ENCODE measurements at places on chromosomes 11 and 22.

DNA sequence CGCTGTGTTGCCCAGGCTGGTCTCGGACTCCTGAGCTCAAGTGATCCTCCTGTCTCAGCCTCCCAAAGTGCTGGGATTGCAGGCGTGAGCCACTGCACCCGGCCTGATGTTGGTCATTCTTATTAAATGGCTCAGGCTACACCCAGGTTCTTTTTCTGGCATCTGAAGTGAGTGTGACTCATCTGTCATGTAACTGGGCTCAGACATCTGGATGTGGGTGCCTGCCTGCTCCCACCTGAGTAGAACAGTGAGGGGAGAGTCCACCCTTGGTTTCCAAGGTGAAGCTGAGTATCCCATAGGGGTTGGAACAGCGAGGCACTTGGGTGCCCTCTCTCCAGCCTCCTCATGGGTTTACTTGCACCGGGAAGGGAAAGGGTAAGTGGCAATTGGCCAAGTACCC, 36.7 kb upstream of the EIF3D start:
- no peak for DNase-seq

DNA sequence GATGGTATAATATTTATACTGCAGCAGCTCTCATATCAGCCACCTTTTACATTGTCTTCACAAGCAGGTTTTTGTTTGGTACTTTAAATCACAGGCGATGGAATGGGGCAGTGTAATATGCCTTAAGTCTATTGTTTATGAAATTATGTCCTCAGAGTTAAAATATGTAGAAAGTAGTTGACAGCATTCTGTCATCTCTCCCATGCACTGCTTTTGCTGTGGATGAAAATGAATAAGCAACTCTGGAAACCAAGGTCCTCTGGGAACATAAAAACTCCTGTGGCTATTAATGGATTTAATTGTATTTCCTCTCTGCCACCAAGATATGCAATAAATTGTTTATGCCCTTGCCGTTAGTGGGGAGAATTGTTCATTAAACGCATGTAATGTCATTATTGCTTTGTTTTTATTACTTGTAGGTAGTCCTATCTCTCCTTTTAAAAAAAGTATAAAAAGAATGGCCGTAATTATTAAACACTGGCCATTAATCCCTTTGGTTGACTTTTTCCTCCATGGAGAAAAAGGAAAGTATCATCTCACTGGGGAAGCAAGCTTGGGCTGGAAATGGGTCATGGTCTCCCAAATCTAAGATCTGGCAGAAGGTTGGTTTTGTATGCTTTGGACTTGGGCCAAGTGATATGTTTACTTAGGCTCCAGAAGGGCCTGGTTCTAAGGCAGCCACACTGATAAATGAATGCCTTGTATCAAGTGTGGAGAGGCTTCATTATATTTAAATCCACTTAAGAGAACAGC, 13.1 kb downstream of the PACS1 start:
- no peak for DNase-seq

- DNase-seq, result no peak
Measured at GRCh38 chr22:47019012-47019790, 256.8 kb downstream of the TBC1D22A start.

DNA sequence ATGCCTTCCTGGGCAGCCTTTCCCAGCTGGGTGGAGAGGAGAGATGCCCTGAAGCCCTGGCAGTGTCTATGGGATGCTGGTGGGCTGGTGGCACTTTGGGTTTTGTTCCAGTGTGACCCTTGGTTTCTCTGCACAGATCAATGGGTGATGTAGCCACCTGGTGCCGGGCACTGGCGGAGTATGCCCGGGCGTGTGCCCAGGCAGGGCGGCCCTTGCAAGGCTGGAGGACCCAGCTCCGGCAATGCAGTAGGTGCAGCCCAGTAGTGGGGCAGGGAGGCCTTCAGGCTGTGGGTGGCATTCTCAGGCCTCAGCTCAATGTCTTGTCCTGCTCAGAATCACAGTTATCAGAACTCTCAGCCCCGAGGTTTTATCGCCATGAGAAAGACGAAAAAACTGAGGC, 11.9 kb downstream of the OTOG start:
- no peak for DNase-seq

- no peak for DNase-seq
Measured at GRCh38 chr11:27642954-27643353, 57.3 kb downstream of the BDNF start.

- no peak for DNase-seq
Measured at GRCh38 chr22:43000441-43001175, 14.3 kb downstream of the PACSIN2 start.

- no peak for DNase-seq
Measured at GRCh38 chr11:14539982-14540421, 19.8 kb upstream of the PSMA1 start.

GRCh38 chr11:84552791-84553190, 1074.4 kb downstream of the DLG2 start:
- DNase-seq, result no peak

- no peak for DNase-seq
Measured at GRCh38 chr22:26534874-26535602, 22.8 kb upstream of the TFIP11 start.

DNA sequence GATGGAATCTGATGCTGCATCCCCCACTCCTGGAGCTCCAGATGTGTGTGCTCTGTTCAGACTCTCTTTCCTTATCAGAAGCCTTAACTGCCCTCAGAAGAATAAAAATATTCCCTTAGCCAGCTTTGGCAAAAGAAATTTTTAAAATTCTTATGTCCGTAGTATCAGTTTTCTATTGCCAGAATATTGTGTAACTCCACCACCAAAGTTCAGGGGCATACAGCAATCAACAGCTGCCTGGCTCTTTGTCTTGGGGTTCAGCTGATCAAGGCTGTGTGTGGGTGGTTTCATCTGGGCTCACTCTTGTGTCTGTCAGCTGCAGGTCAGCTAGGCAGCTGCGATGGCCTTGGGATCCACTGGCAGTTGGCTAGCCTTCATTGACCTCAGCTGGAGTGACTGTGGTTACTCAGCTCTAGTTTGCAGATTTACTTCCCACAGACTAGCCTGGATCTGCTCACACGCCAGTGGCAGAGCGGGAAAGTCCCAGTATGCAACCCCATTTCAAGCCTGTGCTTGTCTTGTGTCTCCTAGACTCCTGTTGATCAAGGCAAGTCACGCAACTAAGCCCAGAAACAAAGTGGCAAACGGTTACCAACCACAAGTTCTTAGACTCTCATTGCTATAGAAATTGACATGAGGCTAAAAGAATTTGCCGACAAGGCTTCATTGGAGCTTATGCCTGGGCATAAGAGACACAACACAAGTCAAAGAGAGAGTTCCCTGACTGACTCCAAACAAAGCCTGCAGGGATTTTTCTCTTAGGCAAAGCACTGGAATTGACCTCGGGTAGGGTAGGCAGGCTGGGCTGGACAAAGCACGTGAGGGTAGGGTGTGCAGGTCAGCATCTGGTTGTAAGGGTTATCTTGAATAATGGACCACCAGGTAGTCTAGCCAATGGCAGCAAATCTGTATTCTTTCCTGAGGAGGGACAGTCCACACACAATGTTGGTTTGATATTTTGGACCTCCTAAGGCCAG, 7.5 kb downstream of the TMEM138 start:
- DNase-seq, result no peak

- no peak for DNase-seq
Measured at GRCh38 chr11:18384157-18384641, 10.2 kb upstream of the LDHA start.

DNA sequence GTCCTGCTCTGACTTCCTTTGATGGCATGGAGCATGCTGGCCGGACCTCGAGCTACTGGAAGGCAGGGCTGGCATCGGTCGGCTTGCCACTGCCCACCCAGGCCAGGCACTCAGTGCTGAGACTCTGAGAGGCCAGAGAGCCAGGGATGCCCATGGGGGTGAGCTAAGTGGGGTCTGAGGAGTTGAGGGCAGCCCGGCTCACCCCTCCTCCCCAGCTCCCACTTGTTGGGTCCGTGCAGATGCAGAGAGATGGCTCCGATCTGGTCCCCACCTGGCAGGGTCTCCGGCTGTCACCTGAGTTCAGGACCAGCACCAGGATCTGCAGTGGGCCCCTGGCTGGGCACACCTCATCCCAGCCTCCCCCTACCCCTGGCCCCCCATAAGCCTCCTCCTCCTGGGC, 13.3 kb downstream of the LSP1 start:
- DNase-seq, result no peak

DNA sequence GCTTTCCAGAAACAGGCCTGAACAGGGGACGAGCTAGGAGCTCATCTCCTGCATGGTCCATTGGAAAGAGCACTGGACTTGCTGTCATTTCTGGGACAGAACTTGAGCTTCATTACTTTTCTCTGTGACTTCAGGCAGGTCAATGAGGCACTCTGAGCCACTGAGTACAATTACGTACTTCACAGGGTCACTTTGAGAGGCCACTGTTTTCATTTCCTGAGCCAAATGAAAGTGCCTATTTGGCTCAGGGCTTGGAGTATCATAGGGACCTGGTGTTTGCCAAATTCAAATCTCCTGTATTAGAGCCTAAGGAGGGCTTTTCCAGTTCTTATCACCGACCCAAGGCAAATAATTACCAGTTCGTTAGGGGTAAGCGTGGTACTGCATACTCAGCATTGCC, 319.3 kb downstream of the CADM1 start:
- no peak for DNase-seq

GRCh38 chr11:106723071-106723470, 295.2 kb downstream of the GUCY1A2 start:
- DNase-seq, result no peak

- no peak for DNase-seq
Measured at GRCh38 chr11:72818971-72819370, 4.8 kb downstream of the ATG16L2 start.

DNA sequence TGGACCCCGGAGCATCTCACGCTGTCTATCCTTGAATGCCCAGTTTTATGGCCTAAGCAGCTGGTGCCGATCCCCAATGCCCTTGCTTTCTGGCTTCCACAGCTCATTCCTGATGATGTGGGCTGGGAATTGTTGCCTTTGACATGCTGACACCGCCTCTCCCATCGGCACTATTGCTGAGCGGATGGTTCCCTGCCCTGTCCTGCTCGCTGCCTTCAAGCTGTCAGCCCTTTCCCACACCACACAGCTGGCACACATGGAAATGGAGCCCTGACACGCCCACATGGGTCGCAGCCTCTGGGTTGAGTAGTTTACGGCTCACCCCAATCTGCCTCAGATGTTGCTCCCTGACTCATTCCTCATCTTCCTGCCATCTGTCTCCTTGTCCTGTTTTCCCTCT, 110.2 kb upstream of the SESN3 start:
- no peak for DNase-seq

GRCh38 chr11:122430490-122430889, 225.0 kb upstream of the UBASH3B start:
- DNase-seq, result no peak

DNA sequence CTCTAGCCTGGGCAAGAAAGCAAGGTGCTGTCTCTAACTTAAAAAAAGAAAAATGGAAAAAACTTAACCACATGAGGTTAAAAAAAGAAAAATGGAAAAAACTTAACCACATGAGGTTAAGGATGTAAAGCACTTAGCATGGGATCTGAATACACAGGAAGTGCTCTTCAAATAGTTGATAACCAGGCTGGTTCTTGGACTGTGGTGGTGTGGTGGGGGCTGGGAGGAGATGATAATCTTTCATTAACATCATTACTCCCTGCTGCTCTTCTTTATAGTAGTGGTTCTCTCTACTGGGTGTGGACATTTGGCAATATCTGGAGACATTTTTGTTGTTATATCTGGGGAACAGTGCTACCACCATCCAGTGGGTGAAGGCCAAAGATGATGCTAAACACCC, 88.4 kb downstream of the TTC17 start:
- no peak for DNase-seq

- DNase-seq, result no peak
Measured at GRCh38 chr11:65915101-65915820, 3.6 kb downstream of the C11orf68 start.

- no peak for DNase-seq
Measured at GRCh38 chr11:58731819-58732218, at the start of gene GLYAT. Gene GLYAT (minus strand): TSS chr11:58731943. CDS start chr11:58724496, 7,447 bp downstream.

DNA sequence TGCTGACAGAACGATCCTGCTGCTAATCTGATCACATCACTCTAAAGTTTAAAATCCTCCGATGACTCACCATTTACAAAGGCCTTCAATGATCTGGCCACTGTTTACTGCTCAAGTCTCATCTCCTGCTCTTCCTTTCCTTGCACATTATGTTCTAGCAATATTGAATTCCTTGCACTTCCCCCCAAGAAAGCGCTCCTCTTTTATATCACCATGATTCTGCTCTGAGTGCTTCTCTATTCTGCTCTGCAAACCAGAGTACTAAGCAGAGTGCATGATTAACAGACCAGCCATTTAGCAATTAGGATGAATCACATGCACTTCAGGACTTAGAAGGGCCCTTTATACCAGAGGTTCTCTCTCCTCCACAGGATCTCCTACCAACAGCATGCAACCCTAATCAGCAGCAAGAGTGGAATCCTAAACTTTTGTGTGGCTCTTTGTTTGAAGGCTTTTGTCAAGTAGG, 1122.8 kb upstream of the CCDC90B start:
- no peak for DNase-seq

- DNase-seq, result no peak
Measured at GRCh38 chr22:41471568-41471967, 2.7 kb downstream of the ACO2 start.

GRCh38 chr11:45607995-45608394, 57.4 kb downstream of the CHST1 start:
- DNase-seq, result no peak

DNA sequence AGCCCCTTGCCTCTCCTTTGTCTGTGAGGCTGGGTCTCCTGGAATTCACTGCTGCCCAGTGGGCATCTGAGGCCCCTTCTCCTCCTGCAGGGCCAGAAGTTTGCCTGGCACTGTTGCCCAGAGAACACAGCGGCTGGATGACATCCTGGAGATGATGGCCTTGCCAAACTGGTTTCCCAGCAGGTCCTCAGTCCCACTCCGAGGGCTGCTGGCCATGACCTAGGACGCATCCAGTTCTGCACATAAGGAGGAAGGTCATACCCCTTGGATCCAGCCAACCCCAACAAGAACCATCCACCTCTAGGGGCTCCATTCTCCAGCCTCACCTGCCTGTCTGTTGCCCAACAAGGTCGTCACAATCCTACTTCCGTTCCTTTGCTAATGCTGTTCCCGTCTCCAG, 3.4 kb upstream of the SMTN start:
- DNase-seq, result no peak

GRCh38 chr11:5625281-5625680, 480 bp downstream of the TRIM34 start:
- DNase-seq, result no peak

- DNase-seq, result no peak
Measured at GRCh38 chr11:110518809-110519514, 89.2 kb downstream of the FDX1 start.

GRCh38 chr11:126700768-126701519, 299.6 kb downstream of the KIRREL3 start:
- DNase-seq, result no peak

GRCh38 chr22:40273319-40273718, 73.0 kb upstream of the ADSL start:
- no peak for DNase-seq

GRCh38 chr11:128604723-128605122, 17.4 kb upstream of the ETS1 start:
- no peak for DNase-seq

- no peak for DNase-seq
Measured at GRCh38 chr11:117521974-117522373, 194.3 kb downstream of the CEP164 start.

- DNase-seq, result no peak
Measured at GRCh38 chr22:49300241-49300640, 527.4 kb downstream of the BRD1 start.

- no peak for DNase-seq
Measured at GRCh38 chr11:47607380-47607779, 13.2 kb upstream of the C1QTNF4 start.

- DNase-seq, result no peak
Measured at GRCh38 chr11:115385226-115385625, 119.0 kb downstream of the CADM1 start.

Measured in T-helper 22 cell (primary cell).